NCI-H1436 treated with DMSO at 0.1 percent for 48 hours (cell line): ENCODE measurements at places on chromosomes 1 and 21.

DNA sequence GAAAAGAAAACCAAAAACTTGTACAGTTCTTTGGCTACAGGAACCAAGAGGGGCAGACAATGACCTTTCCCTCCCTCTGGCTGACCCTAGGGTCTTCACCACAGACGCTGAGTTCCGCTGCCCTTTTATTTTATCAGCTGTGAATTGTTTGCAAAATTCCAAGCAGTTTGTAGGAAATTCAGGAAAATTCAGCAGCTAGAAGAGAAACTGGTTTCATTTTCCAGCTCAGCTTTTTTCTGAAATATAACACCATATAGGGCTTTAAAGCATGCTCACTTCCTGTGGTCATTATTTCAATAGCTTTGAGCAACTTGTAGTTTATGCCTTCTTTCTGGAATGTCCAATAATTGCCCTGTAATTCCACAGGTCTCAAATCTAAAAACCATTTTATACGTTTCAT lies 5.5 kb upstream of the PIK3R3 start:
- no peak for DNase-seq

- no peak for DNase-seq
Measured at GRCh38 chr1:205924460-205924790, 18.8 kb downstream of the SLC26A9 start.

- DNase-seq = no peak
Measured at GRCh38 chr1:108149796-108150467, 50.2 kb downstream of the SLC25A24 start.

GRCh38 chr1:244205171-244205570 lies 154.1 kb downstream of the ZBTB18 start:
- DNase-seq = no peak

GRCh38 chr21:31117128-31117916 lies 79.0 kb upstream of the KRTAP19-8 start:
- no peak for DNase-seq

DNA sequence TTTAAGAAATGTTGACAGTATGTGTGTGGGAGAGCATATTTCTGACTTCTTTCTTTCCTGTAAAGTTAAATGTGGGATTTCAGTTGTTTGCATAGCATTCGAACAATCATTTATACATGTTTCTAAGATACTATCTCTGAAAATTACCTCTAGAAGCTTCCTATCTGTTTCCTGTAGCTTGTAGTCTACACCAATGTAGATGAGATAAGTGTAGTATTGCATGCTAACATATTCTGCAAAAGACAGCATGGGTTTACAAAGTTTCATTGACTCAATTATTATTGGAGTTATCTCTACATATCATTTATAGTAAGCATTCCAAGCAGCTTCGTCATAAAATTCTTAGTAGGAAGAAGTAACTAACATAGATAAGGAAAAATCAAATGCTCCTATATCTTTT lies 98.9 kb upstream of the DPYD start:
- no peak for DNase-seq

GRCh38 chr1:78060857-78061563 lies 15.2 kb downstream of the GIPC2 start:
- DNase-seq = no peak

GRCh38 chr1:209435654-209436566 lies 147.6 kb upstream of the CAMK1G start:
- DNase-seq = peak; percentile 45

GRCh38 chr1:1387098-1388077 lies 11.7 kb downstream of the CCNL2 start:
- DNase-seq = no peak

GRCh38 chr1:116373431-116374352 lies 648 bp downstream of the ATP1A1 start:
- no peak for DNase-seq

DNA sequence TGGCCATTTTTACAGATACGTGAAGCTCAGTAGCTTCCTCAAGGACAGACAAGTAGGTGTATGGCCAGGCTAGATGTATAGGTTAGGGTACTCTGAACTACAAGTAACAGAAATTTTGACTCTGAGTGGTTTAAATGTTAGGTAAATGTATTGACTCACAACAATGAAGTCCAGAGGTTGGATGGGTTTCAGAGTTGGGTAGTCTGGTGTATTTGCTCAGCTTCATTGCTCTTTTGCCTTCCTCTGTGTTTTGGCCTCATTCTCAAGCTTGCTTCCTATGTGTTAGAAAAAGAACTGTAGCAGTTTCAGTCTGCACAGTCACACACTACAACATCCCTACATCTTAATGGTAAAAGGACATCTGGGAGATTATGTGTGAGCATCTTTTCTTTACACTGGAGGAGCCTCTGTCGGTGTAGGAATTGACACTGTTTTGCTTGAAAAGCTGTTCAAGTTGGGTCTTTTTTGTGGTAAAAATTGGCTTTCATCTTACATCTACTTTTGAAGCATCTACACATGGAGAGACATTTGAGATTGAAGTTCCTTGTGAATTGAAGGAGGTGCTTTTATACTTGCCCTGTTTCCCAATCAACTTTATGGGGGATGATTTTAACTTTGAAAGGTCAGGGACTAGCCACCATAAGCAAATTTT lies 64.4 kb downstream of the MAST2 start:
- DNase-seq = no peak

DNA sequence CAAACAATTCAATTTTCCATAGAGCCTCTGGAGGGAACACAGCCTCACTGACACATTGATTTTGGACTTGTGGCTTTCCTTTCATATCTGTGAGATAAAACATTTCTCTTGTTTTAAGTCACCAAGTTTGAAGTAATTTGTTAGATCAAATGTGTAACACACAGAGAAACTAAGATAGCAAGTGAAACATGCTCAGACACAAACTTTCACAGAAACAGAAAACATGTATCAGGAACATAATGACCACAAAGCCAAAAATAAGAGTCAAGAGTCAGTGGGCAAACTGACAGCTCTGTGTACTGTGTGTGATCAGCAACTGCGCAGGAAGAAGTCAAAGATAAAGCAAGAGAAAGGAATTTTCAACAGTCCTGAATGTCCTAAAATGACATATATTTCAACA lies 1237.5 kb downstream of the AMY1C start:
- DNase-seq = no peak

DNA sequence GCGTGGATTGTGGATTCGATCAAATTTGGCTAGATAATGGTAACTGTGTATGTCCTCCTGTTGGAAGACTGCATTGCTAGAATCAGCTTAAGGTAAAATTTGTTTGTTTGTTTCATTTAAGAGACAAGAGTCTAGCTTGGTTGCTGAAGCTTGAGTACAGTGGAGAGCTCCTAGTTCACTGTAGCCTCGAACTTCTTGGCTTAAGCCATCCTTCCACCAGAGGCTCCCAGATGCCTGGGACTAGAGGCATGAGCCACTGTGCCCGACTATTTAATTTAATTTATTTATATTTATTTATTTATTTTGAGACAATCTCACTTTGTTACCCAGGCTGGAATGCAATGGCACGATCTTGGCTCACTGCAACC lies 1.5 kb downstream of the PHACTR4 start:
- DNase-seq = no peak

- no peak for DNase-seq
Measured at GRCh38 chr1:184562806-184563205, 176.0 kb downstream of the C1orf21 start.

DNA sequence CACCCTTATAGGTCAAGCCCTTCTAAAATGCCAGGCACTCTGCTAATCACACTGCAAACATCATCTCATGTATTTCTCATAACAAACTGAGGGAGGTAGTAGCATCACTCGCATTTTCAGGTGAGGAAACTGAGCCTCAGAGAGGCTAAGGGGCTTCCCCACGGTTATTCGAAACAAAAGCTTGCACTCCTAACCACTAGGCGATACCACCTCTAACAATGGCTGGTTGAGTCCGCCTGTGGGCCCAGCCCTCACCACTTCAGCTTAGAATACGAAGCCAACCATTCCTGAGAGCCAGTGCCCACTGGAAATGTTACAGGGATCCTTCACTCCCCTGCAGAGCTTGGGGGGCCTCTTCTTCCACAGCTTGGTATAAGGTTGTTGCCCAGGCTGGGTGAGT lies 65.3 kb upstream of the TENT5C start:
- no peak for DNase-seq

GRCh38 chr21:38917043-38917774 lies 111.5 kb downstream of the ETS2 start:
- DNase-seq = peak; percentile 63

DNA sequence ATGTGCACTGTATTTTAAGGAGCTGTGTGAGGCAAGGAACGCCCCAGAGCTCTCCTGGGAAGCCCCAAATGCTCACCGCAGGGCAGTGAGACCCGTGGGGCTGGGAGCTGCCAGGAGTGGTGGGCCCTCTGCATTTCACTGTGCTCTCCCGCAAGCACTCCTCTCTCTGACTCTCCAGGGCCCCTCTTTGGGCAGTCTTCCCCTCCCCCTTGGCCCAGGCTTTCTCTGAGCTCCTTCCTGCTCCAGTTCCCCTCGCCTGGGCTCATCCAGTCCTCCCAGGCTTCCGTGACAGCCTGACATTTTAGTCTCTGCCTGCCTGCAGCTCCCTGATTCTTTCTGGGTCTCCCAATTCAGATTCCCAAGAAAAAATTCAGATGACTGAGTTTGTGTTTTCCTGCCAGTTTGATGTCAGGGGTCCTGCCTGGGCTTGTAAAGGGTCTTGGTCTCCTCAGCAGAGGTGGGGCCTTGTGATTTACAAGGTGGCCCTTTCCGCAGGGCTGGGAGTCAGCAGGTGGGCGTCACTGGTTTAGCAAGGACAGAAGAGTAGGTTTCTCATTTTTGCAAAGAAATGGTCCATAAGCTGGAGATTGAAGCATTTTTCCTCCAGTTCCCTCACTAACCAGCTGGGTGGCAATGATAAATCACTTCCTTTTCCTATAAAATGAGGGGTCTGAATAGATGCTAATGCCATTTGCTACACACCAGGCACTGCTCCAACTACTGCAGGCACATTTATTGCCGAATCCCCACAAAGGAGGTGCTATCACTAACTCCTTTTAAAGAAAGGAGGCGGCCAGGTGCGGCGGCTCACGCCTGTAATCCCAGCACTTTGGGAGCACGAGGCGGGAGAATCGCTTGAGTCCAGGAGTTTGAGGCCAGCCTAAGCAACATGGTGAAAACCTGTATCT lies 1.9 kb upstream of the CA6 start:
- DNase-seq = no peak

- DNase-seq = no peak
Measured at GRCh38 chr1:50667272-50667671, 244.0 kb upstream of the DMRTA2 start.

GRCh38 chr1:246398126-246398813 lies 108.8 kb downstream of the SMYD3 start:
- no peak for DNase-seq

GRCh38 chr1:168932539-168932938 lies 174.0 kb upstream of the ATP1B1 start:
- DNase-seq = no peak

DNA sequence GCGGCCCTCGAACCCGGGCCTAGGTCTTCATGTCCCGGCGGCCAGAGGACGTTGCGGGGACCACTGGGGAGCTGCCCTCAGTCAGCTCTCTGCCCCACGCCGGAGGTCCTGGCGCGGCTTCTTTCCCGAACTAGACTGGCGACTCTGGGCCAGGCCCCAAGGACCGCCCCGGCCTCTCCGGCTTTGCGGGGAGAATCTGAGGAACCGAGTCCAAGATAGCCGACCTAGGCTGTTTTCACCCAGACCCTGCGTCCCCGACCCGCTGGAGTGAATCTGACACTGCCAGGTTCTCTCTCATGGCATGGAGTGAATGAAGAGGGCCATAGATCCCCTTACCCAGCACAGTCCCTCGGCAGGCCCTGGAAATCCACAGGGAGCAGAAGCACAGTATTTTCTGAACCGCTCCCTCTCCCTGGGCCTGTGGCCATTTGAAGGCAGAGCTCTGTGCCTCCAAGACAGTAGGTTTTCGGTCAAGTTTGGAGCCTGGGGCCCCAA lies 9.9 kb upstream of the BARHL2 start:
- DNase-seq = no peak

DNA sequence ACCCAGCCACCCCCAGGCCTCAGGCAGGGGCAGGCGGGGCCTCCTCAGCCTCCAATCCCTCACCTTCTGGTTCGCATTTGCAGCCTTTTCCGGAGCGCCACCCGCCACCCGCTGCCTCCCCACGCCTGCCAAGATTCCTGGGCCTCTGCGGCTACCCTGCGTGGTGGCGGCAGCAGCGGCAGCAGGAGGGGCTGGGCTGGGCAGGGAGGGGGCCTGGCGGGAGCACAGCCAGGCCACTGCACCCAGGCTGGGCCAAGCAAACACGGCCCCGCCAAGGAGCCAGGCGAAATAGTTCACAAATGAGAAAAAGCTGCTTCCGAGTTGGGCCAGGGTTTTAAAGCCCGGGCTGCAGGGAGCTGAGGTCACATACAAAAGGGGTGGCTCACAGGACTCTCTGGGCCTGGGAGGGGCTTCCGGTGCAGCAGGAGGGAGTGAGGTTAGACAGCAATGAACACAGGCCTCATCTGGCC lies 9.8 kb downstream of the COL8A2 start:
- DNase-seq = no peak

DNA sequence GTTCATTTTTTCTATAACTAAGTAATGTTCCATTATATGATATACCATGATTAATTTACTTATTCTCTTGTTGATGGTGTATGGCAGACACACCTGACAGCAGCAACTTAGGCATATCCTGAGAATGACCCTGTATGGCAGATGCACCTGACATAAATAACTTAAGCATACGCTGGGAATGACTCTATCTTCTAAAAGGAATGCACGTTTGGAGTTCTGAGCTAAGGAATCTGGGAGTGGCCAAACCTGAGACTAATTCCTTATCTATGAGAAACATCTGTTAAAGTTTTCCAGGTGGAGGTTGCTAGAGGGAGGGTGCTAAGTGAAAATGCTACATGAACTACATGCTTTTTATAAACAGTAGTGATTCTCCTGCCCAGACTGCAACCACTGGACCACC lies 96.7 kb upstream of the RGS18 start:
- no peak for DNase-seq

DNA sequence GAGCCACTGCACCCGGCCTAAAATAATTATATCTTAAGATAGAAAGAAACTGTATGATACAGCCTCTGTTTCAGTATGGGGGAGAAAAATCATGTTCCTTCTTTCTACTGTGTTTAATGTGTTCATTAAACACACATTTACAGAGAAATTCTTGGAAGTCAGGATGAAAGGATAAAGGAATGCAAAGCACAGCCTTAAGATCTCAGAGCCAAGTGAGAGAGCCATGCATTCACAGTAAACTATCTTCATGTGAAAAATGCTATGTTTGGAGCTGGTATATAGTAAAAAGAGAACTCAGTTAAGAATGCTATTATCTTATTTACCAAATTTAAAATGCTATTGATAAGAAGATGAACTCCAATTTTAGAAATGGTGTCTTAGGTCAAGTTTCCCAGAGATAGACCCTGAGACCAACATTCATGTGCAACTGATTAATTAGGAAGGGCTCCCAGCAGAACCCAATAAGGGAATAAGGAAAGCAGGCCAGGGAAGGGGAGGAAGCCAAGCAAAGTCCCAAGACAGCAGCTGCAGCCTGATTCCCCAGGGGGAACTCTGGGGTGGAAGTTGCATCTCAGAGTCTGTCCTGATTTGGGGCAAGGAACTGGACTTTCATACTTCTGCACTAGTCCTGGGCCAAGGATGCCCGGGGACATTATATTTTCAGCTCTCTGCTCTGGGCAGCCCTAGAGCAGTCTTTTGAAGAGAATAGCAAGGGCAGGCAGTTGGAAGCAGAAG lies 130.0 kb upstream of the ZNF648 start:
- no peak for DNase-seq

- no peak for DNase-seq
Measured at GRCh38 chr21:42566524-42567213, 53.0 kb downstream of the SLC37A1 start.
